ENCODE measurements at places on chromosomes 6 and 20. TPM values are rescaled to one million over a fixed set of nuclear protein-coding genes. Genes with fewer than 3 reads are reported as not detected.

DNA sequence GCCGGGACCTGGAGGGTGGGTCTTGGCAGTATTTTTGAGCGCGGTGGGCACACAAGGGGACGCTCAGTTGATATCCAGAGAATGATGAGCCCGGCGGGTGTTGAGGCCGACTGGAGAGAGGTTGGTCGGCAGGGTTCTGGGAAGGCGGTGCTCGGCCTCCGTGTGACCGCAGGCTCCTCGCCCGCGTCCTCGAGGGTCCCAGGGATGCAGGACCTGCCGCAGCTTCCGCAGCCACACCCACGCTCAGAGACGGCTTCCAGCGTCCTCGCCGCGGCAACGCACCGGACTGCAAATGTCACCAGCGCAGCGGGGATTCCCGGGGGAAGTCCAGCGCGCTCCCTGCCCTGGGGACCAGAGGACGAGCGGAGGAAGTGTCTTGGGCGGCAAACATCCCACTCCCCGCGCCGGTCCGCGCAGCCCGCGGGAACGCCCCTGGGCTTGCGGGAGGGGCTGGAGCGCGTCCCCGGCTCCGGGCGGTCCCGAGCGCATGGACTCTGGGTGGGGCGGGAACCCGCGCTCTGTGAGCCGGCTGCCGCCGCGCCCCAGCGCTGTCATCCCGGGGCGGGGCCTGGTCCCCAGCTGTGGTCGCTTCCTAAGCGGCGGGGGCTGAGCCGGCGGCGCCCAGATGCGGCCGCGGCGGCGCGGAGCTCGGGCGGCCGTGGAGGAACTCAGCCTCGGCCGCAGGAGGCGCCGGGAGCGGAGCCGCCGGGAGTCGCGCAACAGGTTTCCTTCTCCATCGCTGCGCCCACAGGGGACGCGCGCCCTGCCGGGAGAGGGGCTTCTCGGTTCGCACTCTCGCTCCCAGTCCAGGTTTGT is at the start of gene STX11:
Gene STX11, plus strand, starts transcription at position 624 of the 816 bp plus-strand sequence. CDS start 36,111 bp downstream, outside the sequence.
- DNase-seq, result peak; percentile 92

DNA sequence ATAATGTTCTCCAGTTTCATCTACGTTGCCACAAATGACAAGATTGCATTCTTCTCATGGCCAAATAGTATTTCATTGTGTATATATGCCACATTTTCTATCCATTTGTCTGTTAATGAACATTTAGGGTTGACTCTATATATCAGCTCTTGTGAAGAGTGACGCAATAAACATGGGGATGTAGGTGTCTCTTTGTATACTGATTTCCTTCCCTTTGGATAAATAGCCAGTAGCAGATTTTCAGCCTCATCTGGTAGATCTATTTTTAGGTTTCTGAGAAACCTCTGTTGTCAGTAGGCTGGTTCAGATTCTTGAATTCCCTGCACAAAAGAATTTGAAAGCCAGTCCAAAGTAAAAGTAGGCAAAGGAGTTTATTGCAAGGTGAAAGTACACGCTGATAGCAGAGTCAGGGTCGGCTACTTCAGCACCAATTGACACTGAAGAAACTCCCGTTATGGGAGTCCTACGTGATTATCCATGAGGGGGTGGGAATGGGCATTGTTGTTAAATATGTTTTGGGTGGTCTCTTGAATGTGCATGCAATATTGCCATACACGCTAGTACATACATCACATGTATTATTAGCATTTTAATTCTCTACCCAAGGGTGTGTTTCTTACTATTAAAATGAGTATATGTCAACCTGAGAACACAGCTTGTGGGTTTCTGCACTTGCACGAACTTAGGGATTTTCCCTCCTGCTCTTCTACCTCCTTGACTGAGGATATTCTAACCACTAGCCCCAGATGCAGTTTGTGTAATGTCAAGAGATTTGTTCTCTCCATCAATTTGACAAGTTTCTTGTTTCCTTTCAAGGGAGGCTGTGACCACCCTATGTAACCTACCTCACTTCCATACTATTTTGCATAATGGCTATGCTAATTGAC is 14.4 kb upstream of the SLC17A2 start:
- DNase-seq, result peak; percentile 26

DNA sequence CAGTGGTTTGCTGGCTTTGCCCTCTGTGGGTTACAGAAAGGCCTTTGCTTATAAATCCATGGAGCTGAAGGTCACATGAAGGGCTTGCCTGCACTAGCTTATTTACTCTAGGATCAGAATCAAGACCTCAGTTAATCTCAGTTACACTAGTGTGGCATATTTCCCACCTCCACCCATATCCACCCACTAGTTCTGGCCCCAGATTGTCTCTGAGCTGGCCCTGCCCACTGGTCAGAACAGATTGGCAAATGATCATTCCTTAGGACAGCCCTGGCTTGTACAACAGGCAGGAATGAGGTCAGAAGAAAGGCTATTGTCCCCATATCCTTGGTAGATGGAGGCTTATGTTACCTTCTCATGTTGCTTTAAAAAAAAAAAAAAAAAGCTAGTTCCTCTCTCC is 33.3 kb upstream of the SASH1 start:
- DNase-seq, result no peak

GRCh38 chr6:45609141-45609638 is 231.5 kb upstream of the SUPT3H start:
- no peak for DNase-seq

DNA sequence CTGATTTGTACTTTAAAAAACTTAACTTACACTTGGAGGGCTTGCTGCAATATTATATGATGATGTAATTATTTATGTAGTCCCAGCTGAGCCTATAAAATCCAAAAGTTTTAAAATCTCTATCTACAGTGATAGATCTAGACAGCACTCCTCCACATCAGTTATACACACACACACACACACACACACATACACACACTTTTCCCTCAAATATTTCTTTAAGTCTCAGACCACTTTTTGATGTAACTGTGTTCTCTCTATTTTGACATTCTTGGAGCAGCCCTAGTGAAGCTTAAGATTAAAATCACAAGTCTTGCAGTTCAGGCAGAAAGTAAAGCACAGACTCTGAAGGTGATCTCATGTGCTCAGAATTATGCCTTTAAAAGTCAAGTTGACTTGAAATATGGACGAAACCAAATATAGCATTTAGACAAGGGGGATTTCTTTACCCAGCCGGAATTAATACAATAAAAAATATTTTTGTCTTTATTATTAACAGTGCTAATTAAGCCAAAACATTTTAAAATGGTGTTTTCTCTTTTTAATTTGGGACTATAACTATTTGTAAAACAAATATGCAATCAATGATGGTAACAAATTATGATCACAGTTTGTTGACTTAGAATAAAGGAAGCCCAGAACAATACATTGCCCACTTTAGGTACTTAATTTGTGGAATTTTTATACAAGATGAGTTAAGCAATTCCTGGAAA is 63.5 kb upstream of the TMEM30A start:
- no peak for DNase-seq

DNA sequence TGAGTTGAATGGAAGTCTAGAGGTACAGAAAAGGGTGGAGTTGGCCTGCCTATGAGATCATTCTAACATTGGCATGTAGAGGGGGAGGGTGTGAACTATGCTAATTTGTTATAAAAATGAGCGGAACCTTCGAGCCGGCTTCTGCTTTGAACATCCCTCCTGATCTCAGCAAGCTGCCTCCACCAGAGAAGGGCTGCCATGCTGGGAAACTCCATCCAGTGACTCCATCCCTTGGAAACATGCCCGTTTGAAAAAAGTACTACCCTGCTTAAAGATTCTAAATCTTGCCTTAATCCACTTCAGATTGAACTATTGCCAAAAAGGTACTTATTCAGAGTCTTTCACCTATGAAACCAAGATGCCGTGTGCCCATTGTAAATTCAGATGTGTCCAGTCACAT is 43.6 kb upstream of the TMEM170B start:
- DNase-seq, result no peak

DNA sequence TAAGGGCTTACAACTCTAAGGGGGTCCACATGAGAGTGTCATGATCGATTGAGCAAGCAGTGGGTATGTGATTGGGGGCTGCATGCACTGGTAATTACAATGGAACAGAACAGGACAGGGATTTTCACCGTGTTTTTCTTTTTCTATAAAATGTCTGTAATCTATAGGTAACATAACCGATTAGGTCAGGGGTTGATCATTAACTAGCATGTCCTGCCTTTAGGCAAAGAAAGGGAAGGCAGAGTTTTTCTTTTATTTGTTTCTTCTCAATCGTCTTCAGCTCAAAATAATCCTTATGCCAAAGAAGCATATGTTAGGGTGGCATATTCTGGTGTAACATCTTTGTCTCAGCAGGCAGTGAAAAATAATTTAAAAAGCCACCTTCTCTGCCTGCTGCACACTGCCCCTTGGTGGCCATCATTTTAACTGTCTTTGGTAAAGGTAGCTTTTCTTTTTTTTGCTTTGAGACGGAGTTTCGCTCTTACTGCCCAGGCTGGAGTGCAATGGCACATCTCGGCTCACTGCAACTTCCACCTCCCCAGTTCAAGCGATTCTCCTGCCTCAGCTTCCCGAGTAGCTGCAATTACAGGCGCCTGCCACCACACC is 9.7 kb upstream of the CEP43 start:
- DNase-seq, result no peak

- no peak for DNase-seq
Measured at GRCh38 chr6:76518443-76518842, 446.0 kb upstream of the IMPG1 start.

The PAK5 gene
- not detected for total RNA-seq

The LIME1 gene
- total RNA-seq, result 12.2 TPM

The MYL9 gene
- 0.12 TPM for total RNA-seq

The DEFB124 gene
- total RNA-seq, result not detected

The CDH26 gene
- total RNA-seq, result 0.52 TPM

The SRC gene
- 1.9 TPM for total RNA-seq

The TCF15 gene
- total RNA-seq, result 0.23 TPM

The TRIM10 gene
- total RNA-seq, result not detected

The RIPPLY2 gene
- total RNA-seq, result not detected

The EMILIN3 gene
- not detected for total RNA-seq

The DLK2 gene
- 0.93 TPM for total RNA-seq
